ENCODE measurements at places on chromosomes 1 and 21. TPM values are rescaled to one million over a fixed set of nuclear protein-coding genes. Genes with fewer than 3 reads are reported as not detected.
A peak's percentile ranks its signal among the peaks of the same experiment; 100 is the strongest.

Gene ITPKB
- total RNA-seq: 13.8 TPM

DNA sequence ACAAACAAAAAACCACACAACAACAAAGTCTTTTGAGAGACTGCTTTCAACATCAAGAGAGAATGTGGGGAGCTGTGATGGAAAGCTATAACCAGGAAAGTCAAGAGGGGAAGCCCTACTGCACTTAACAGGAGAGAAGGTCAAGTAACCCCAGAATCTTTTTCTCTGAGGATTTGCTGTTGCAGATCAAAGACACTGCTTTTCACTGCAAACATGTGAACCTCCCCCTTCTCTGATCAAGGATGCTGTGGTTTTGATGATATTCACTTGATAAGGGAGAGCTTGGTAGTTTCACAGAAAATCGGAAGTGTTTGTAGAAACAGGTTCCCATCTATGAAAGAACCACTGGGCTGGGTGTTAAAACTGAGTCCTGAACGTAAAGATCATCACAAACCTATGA lies 4.8 kb downstream of the ETV3 start:
- no peak for DNase-seq

GRCh38 chr21:16082038-16082816 lies 352.4 kb downstream of the USP25 start:
- DNase-seq: no peak

DNA sequence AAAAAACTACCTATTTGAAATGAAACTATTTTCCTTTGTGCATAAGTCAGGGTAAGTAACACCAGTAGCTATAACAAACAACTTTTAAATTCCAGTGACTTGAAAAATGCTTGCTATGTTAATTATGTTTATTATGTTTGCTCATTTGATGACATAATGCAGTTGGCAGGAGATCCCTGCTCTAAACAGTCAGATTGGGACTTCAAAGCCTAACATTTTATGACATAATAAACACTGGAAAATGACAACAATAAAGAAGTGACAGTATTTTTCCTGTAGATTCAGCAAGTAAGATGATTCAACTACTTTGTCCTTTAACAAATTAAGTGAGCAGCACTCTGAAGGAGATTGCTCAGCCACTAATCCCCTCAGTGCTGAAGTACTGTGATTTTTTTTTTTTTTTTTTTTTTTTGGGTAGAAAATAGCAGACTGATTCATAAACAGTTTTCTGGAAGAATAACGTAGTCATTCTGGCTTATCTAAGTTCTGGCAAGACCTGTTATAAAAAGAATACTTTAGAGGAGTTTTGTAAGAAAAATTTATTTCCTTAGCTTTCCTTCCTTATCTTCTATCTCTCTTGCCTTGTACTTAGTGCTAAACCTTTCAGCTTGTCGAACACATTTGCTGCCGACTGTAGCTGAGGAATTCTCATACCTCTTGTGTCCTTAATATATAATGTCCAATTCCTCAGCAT lies 207.2 kb downstream of the PTGER3 start:
- DNase-seq: no peak

Gene ACOT11
- total RNA-seq: 7.6 TPM

- no peak for DNase-seq
Measured at GRCh38 chr1:63626222-63626621, 33.0 kb downstream of the PGM1 start.

Gene LCE6A
- not detected for total RNA-seq

Gene KRTAP19-3
- not detected for total RNA-seq

Gene S100A8
- 5.3 TPM for total RNA-seq

GRCh38 chr1:164748253-164748899 lies 189.4 kb downstream of the PBX1 start:
- peak; percentile 71 for DNase-seq

GRCh38 chr1:218671573-218671972 lies 326.4 kb downstream of the TGFB2 start:
- no peak for DNase-seq

DNA sequence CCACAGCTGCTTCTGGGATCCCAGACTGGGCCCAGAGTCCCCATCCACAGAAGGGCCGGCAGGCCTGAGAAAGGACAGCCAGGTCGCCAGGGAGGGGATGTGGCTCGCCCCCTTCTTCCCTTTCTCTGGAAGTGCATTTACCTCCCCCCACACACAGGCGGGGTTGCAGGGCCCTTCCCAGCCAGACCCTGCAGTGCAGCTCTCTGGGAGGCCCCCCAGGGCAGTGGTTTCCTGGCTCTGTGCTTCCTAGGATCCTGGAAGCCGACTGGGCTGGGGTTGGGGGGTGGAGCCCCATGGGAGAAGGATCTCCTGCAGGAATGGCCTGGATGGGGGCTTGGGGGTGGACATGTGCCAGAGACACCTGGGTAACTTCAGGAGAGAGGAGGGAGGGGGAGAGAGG lies 4.2 kb upstream of the COL6A1 start:
- peak; percentile 73 for DNase-seq

DNA sequence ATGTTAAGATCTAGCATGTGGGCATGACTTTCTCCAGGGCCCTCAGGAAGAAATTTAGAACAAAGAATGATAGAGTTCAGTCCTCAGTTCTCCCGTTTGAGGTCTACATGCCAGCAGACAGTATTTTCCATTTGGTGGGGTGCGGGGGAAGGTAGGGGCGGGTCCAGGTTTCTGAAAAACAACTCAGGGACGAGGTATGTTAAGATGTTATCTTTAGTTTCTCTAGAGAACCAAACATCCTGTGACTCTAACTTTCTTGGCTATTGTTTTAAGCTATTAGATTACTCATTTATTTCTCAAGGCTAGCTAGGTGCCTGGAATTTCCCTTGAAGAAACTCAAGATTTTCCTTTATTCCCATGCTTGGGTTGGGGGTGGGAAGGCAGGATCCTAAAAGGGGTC lies 42.3 kb upstream of the SYT14 start:
- no peak for DNase-seq

DNA sequence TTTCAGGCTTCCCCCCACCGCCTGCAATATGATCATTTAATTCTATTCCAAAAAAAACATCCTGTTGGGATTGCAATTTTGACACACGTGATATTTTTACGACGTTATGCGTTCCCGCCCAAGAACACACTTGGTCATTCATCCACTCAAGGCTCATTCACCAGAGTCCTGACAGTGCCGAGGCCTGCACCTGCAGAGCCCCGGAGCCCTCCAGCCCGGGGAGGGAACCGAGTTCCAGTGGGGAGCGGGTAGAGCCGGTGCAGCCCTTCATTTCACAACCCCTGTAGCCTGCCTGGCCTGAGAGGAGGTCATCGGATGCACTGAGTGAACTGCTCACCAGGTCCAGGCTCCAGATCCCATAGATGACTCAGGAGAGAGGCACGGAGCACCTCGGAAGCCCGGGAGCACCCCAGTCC lies 156.0 kb upstream of the BACE2 start:
- no peak for DNase-seq

GRCh38 chr1:231420299-231420958 lies 1.7 kb downstream of the EGLN1 start:
- DNase-seq: no peak

- no peak for DNase-seq
Measured at GRCh38 chr21:45026826-45027225, 47.6 kb upstream of the ADARB1 start.

DNA sequence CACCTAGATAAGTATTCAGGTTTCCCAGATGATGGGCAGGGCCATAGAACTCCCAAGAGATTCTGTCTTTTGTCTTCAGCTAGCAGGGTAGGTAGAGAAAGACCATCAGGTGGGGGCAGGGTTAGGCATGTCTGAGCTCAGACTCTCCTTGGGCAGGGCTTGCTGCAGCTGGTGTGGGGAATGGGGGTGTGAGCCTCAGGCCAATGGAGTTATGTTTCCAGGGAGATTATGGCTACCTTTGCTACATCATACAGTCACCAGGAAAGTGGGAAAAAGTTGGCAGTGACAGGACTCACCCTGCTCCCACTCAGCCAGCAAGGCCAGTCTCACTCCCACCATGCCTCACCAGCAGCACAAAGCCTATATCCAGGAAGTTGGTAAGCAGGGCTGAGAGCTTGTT lies 77.8 kb downstream of the DRAM2 start:
- no peak for DNase-seq

DNA sequence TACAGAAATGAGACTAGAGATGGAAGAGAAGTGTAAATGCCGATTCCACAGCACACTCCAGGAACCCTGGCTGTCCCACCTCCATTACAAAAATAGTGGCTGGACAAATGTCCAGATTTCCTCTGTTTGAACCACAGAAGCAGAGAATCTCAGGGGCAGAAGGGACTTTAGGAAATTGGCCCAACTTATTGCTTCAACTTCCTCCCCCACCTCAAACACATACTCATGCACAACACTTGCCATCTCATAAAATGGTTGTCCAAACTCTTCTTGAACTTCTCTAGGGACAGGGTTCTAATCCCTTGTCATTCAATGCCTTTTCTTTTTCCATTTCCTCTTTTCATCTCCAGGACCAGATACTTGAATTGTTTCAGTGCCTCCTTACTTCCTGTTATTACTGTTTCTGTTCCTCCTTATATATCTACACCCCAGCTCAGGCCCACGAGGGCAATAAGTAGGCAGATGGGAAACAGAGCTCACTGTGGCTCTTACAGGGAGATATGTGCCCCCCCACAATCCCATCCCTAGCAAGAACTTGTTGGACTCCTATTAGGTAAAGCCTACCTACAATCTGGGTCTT lies 8.5 kb upstream of the B4GALT3 start:
- no peak for DNase-seq

Gene CHAF1B
- 3.0 TPM for total RNA-seq

- DNase-seq: no peak
Measured at GRCh38 chr1:179709841-179710329, 33.2 kb upstream of the FAM163A start.

GRCh38 chr1:26780344-26780957 lies 7.3 kb upstream of the PIGV start:
- DNase-seq: no peak

DNA sequence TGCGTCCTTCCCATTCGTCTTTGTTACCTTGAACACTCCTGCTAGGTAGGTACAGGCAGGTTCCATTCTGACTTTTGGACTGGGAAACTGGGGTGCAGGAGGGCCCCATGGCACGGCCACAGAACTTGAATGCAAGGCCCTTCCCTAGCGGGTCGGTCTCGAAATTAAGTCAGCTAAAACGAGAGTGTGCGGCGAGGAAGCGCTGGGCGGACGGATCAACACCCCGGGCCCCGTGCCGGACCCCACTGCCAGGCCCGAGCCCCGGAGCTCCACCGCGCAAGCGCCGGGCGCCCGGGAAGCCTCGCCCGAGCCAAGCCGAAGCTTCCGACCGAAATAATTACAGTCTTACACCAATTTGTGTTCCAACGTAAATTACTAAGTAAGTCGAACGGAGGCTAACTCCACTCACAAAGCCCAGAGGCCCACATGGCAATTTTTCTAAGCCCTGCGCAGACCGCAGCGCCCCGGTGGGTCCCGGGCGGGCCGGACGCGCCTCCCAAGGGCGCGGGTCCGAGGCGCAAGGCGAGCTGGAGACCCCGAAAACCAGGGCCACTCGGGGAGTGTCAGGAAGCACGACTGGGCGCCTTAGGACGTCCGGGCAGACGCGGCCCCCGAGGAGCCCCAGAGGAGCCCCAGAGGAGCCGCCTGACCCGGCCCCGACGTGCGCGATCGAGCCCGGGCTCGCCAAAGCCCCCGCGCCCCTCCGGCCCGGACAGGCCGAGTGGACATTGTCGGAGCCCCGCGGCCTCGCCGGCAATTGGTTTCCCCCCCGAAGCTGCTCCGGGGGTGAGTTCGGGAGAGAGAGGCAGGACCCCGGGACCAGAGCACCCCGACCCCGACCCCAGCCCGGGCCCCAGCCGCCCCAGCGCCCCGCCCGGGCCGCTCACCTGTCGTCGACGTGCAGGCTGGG lies 624 bp downstream of the RIPK4 start:
- DNase-seq: no peak

Gene TTC13
- total RNA-seq: 6.4 TPM

DNA sequence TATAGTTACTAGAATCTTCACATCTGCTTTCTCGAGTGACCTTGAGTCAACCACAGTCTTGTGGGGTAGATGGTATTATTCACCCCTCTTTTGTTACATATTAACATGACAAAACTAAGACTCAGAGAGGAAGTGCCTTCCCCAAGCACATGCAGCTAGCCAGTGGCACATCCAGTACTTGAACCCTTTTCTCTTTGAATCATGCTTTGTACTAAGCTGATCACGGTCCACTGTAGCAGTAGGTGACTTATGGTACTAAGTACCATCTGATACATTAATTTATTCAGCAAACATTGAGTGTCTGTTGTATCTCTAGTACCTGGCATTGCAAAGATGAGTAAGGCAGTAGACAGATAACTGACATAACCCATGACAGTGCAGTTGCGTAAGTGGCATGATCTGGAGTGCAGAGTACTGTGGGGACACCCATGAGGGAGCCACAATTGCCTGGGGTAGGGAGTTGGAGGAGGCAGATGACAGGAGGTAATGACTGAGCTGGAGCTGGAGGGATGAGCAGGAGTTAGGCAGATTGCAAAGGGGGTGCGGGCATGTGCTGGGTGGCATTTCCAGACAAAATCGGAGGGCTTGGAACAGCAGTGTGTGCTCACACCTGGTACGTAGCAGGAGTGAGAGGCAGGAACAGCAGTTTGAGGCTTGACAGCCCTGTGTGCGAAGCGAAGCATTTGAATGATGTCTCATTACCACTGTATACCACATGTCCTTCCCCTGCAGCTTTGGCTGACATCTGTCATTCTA lies 29.8 kb downstream of the UCK2 start:
- DNase-seq: no peak

Data from ovary (tissue), 10 donors.